ENCODE measurements at places on chromosomes 6 and 20.
A peak's percentile ranks its signal among the peaks of the same experiment; 100 is the strongest.

- no peak for DNase-seq
These were observed 194.5 kb upstream of the PLN start for GRCh38 chr6:118353564-118353963.

GRCh38 chr6:137928286-137928685 lies 61.2 kb downstream of the TNFAIP3 start:
- DNase-seq: no peak

DNA sequence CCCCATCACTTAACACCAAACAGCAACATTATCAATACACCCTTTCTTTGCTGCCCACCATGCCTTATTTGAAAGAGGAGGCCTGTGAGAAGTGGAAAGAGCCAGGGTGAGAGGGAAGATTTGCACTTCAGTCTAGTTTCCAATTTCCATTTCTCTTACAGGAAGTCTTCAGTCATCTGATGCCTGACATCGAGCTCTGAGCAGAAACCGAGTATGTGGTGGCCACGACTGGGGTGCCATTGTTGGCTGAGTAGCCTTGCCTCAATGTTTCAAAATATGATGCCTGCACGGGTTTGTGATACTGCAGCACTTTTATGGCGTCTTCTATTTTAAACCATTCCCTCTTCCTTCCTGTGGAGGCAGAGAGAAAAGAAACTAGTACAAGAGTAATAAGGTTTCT lies 39.8 kb upstream of the SMIM29 start:
- no peak for DNase-seq

DNA sequence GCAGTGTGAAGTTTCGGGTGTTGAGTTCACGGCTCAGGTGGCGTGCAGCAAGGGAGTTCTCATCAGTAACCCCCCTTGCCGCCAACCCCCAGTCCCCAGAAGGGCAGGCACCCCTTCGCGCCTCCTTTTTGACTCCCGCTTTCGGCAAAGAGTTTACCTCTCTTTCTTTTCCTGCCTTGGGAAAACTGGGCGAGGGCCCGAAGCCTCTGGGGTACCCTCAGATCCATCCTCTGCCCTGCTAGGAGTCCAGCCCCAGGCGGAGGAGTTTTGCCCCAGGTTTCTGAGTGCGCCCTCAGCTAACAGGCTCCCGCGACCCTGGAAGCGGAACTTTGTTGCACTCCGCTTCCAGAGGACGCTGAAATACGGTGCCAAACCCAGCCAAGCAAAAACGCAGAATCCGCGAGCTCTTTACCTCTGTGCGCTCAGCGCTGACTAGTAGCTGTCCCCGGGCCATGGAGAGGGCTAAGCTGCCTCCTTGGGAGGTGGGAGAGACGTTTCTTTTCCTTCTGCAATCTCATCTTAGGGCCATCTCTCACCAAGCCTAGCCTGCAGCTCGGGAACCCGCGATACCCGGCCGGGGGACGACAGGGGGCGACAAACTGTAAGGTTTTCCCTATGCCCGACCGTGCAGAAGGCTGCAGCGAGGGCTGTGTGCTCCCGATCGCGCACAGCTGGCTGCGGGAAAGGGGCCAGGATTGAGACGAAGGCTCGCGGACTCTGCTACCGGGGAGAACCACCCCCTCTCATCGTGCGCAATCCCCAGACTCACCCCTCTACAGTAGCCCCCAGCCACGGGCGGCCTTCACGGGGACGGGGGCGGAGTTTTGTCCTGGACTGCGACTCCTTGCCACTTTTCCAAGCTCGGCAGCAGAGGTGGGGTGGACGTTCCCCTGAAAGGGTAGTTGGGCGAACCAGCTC lies 2.7 kb upstream of the PAX1 start:
- DNase-seq: no peak

DNA sequence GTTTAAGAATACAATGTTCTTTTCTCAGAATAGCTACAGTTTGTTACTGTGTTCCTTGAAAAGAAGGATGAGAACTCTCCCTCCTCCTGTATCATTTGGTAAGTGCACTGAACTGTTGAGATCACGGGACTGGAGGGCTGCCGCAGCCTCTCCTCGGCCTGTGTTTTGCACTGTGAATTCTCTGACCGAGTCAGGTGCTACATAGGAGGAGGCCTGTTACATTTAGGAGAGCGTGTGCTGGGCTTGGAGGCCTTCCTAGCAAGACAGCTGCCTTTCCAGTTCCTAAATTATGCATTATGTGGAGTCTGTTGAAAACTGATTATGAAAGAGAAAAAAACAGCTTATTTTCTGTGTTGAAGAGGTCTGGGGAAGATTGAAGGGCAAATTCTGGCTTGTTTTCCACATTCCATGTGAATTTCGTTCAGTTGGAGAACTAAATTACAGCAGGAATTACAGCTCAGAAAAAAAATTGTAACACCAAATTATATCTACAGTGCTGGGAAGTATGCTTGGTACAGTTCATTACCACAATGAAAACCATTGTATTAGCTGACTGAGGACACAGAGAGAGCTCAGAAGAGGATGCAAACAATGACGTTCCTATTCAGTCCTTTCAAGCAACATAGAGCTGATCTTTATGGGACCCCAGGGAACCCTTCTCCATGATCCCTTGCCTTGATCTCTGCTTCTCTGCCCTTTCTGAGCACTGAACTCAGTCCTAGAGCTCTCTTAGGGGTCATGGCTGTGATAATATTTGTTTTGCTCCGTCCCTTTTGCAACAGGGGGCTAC lies 2.8 kb downstream of the TMC2 start:
- DNase-seq: no peak

DNA sequence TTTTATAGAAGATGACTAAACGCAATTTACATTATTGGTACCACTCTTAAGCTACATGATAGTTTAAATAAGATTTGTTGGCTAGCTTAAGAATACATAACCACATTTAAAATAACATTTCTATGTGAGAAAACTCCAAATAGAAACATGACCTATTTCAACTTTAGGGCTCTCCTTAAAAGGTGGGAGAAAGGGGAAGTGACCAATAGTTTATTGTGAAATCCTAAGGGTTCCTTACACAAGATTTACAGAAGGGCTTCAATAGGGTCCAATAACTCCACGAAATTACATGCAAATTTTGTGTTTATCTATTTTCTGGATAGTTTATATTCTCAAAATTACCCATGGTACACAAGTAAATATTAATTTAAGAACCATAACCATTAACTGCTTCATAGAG lies 91.6 kb upstream of the DST start:
- no peak for DNase-seq

- DNase-seq: no peak
These were observed 52.5 kb downstream of the HLA-DPB1 start for GRCh38 chr6:33128318-33128717.

GRCh38 chr20:15099130-15099529 lies 761.7 kb upstream of the FLRT3 start:
- no peak for DNase-seq

GRCh38 chr6:44727651-44728630 lies 340.4 kb downstream of the CDC5L start:
- no peak for DNase-seq

DNA sequence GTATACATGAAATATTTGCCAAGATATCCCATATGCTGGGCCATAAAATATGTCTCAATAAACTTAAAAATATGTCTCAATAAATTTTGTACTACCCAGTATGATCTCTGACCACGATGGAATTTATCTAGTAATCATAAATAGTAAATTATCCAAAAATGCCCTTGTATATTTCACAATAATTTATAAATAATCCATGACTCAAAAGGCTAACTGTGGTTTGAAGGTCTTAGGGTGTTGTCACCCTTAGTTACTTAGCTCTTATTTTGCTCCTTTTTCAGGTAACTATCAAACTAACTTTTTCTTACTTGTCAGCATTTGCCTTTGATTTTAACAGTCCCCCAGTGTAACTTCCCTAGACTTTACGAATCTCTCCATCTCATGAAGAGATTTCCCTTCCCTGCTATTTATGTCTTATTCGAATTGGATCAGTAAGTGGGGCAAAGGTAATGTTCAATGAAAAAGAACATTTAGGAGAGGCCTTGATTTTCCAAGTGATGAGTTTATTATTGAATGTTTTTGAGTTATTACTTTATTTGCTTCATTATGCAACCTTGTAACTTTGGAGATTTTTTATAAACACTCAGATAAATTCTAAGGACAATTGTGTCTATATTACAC lies 109.0 kb upstream of the THBS2 start:
- DNase-seq: no peak

- DNase-seq: no peak
These were observed 25.1 kb upstream of the KIAA0408 start for GRCh38 chr6:127484212-127484863.

DNA sequence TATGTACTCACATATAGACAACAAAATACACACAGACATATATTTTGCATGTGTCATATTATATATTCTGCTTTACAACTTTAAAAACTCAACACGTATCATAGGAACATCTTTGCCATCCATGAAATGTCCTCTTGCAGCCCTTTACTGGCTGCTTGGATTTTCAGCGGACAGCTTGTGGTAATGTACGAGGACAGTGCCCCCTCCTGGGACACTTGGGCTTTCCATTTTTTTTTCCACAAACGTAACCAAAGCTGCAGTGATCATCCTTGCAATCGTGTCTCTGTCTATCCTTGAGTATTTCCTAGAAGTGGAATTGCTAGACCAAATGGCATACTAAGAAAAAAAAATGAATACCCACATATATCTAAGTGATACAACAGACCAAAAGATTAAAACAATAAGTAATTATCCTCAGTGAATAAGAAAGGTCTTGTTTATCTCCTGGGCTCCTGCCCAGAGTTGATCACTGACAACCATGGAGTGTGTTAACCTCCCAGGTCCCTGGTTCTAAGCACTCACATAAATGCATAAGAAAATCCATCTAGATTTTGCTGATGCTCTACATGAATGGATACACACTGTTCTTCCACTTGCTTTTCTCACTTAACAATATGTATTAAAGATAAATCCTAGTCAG lies 18.1 kb downstream of the BPI start:
- no peak for DNase-seq

- DNase-seq: no peak
These were observed 12.0 kb downstream of the LRP11 start for GRCh38 chr6:149852180-149852579.

DNA sequence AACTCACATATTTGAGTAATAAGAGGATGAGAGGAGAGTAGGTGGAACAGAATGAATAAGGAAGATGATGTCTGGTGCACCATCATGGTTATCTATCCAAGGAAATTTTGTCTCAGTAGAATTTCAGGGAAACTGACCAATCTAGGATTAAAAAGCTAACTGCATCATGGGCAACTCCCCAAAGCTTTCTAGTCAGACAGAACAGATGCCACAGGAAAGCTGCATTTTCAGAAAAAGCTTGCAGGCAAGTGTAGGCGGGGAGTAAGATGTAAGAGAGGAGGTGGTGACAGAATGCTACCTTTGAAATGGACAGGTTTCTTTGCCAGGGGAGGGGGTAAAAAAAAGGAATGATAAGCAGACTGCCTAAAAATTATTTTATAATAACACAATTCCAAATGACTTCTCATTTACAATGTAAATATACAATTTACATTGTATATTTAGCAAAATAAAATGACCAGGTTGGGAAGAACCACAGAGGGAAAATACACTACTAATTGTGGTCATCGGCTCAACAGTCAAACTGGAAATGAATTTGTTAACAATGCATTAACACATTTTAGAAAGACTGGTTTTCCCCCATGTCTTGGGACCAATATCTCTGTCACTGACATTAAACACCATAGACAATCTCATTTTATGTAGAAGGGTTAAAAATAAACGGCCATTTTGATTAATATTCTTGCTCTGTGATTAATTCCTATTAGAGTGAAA lies 15.1 kb downstream of the NHSL1 start:
- no peak for DNase-seq

GRCh38 chr6:32894085-32895005 lies 40.4 kb downstream of the PSMB9 start:
- peak; percentile 85 for DNase-seq

Data from GOT3 (cell line).